Fibroblast of pulmonary artery (primary cell): ENCODE measurements at places on chromosomes 16 and 17.
A peak's percentile ranks its signal among the peaks of the same experiment; 100 is the strongest.

DNA sequence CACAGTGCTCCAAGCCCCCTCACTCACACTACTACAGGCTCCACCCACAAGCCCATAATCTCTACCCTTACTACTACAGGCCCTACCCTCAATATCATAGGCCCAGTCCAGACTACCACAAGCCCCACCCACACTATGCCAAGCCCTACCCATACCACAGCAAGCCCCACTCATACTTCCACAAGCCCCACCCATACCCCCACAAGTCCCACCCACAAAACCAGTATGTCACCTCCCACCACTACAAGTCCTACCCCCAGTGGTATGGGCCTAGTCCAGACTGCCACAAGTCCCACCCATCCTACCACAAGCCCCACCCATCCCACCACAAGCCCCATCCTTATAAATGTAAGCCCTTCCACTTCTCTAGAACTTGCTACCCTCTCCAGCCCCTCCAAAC lies 13.8 kb downstream of the RIPOR1 start:
- DNase-seq, result peak; percentile 79

GRCh38 chr16:57846078-57846697 lies 43.9 kb upstream of the KIFC3 start:
- DNase-seq, result no peak

DNA sequence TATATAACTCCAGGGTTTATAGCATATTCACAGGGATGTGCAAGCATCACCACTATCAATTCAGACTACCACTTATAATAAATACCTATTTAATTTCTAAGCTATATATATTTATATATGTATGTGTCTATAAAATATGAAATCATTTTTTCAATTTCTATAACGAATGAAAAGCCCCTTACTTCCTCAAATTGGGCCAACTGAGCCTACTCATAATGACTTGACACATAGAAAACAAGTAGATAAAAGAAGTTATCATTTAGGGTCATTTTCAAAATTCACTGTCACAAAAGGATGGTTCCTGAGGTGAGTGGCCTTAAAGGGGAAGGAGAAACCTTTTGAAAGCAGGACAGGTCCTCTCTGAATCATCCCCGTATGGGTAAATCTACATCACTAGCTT lies 114.1 kb downstream of the ADCY9 start:
- no peak for DNase-seq

- no peak for DNase-seq
Observed at GRCh38 chr17:72496461-72496860, 375.6 kb downstream of the SOX9 start.

GRCh38 chr17:17849147-17849820 lies 12.5 kb upstream of the SREBF1 start:
- DNase-seq, result peak; percentile 41

DNA sequence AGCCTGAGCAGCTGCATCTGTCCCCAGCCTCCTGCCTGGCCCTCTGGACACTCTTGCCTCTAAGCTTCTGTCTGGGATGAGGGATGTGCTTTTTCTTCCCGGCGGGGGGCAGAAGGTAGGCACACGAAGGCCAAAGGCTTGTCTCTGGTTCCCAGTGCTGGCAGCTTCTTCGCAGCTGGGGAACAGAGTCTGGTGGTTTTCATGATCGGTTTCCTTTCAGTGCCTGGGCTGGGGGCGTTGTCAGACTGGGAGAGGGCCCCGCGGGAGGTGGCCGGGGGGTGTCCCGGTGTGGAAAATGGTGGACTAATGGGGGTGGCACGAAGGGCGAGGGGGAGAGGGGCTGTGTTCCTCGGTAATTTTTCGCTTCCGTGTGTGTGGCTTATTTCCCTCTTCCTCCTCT lies 988 bp downstream of the RAP1GAP2 start:
- DNase-seq, result no peak

- DNase-seq, result no peak
Observed at GRCh38 chr16:86918637-86919036, 340.3 kb downstream of the FOXL1 start.

- no peak for DNase-seq
Observed at GRCh38 chr17:75587675-75588595, at the start of gene MYO15B. TSS of gene MYO15B (plus strand) at chr17:75587800. CDS start at chr17:75588058, 258 bp downstream.

GRCh38 chr16:81745704-81746558 lies 33.2 kb upstream of the PLCG2 start:
- DNase-seq, result peak; percentile 58

DNA sequence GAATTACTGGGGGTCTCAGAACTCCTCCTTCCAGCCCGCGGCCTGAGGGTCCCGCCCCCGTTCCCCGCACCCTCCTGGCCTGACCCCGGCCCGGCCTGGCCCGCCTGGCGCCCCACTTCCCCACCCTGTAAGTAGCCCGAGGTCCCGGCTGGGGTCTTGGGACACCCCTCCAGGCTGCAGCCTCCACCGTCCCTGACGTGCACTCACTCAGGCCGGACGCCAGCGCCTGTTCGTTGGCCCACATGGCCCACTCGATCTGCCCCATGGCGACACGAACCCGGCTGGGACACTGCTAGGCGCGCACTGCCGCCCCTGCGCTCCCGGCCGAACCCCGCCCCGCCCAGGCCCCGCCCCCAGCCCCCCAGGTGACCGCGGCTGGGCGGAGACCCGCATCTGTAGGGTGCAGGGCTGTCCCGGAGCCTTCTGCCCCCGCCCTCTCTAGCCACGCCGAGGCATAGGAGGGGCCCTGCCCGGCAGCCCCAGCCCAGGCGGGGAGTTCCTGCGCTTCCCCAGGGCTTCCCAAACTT lies at the start of gene CYBA:
CYBA (minus strand) TSS at position 305 of the 527 bp plus-strand sequence; CDS start at position 265, 40 bp downstream.
- peak; percentile 41 for DNase-seq

DNA sequence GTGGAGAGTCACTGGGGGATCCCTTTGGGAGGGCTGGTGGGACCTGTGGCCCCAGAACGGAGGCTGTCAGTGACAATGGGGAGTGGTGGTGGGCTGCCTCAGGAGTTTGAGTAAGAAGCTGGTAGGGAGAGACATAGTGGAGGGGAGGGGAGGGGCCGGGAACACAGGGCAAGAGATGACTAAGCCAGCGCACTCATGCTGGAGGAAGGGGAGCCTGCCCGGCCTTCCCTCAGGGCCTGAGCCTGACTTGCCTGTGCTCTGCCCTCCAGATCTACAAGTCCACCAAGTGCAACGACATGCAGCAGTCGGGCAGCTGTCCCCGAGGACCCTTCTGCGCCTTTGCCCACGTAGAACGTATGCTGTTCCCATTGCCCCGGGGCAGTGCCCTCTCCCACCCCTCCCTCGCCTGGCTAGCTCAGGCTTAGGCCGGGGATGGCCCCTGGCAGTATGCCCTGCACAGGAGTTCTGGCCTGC lies 29.3 kb downstream of the UNC13D start:
- DNase-seq, result peak; percentile 64

DNA sequence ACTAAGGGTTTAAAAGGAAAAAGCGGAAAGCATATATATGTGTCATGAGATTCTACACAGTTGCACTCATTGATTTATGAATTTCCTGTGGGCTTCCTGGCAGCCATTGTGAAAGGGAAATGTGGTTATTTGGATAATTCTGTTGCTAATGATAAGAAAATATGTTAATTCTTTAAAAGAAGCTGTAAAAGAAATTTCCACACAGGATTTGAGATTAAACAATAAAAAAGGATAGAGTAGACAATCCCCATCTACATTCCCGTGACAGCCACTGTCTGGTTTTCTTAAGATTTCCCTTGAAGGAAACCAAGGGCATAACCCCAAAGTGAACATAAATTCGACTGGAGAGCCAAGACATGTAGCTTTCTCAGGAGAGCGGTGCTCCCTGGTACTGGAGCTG lies 397.5 kb downstream of the CPPED1 start:
- DNase-seq, result no peak

- DNase-seq, result no peak
Observed at GRCh38 chr17:79484600-79485418, 126.0 kb downstream of the RBFOX3 start.

GRCh38 chr17:79899584-79899983 lies 60.3 kb upstream of the CBX4 start:
- DNase-seq, result no peak

GRCh38 chr17:8740486-8740885 lies 4.2 kb downstream of the CCDC42 start:
- no peak for DNase-seq

DNA sequence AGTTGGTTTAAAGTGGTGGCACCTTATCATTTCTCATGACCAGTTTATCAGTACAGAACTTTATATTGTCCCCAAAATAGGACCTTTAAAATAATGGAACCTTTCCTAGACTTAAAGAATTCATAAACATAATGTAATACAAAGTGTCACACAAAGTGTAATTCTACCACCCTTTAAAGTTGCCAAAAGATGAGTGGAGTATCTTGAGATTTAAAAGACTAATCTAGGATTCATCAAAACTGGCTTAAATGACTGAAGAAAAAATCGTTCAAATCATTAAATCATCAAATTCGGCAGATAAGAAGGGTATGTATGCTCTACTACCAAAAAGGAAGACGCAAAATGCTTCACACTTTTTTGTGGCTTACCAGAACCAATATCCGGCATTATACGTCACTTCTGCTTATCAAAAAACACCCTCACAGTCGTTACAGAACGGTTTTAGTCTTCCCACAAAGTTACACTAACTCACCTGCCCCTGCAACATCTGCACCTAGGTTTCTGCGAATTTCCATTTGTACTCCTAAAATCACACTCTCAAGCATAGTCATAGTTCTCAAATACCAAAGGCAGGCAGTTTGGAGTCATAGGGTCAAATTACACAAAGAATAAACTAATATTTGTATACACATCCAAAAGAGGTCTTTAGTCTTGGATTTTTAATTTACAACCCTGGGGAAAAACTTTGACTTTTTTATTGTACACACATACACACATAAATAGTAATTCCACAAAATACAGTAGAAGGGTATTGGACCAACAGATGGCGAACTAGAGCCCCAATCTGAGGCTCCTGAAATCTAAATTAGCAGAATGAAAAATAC lies 1.4 kb upstream of the KANSL1 start:
- DNase-seq, result peak; percentile 67

DNA sequence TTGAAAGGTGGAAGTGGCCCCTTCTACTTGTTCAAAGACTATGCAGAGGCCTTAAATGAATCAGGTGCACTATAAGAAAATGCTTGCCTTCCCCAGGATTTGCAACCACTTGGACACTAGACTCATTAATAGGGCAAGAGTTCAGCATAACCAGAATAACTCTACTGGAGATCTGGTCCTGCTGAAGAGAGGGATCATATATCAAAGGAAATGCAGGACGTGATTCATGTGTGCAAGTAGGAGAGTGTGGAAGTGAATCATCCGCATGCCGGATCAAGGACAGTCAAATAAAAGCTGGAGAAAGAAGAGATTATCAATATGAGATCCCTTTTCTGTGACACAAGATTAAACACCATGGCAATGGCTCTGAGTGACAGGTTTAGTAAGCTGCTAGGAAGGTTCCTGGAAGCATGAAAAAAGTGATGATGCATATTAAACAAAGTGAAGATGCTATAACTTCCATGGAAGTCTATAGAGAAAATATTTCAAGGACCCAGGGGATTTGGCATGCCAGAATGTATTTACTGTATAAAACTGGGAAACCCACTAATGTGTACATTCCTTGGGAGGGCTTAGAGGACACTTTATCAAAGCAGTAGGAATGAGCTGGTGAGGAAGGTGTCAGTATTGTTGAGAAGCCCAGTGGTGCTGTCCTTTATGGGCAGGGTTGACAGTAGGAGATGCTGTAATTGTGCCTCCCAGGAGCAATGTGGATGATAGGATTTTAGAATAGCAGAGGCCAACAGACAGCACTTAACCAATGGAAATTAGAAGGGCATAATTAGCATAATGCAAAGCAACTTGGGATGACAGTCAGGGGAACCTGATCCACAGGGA lies 133.1 kb downstream of the ABCA8 start:
- peak; percentile 85 for DNase-seq

GRCh38 chr16:56781528-56781961 lies 51.6 kb downstream of the NUP93 start:
- DNase-seq, result no peak

GRCh38 chr17:44827863-44828262 lies 2.2 kb downstream of the GJC1 start:
- no peak for DNase-seq

DNA sequence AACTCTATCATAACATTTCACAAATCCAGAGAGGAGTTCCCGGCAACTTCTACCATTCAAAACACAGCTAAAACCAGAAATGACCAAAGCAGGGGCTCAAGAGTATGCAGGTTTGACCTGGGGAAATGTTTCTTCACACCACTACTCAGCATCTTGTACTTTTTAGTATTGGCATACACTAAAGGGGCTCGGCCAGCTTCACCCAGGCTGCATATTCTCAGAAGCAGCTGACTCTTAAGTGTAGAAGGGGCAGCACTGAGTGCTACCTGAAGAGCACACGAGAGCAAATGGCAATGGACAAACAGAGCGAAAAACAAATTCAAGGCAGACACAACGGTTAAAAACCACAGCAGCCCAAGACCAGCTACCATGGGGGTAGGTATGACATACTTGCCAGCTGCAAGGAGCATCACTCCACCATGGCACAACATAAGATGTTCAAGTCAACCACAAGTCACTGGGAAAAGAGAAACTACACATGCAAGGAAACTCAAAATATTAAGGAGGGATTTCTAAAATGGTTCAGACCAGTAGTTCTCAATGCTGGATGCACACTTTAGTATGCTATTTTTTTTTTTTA lies 34.4 kb downstream of the N4BP1 start:
- DNase-seq, result no peak

- peak; percentile 92 for DNase-seq
Observed at GRCh38 chr16:71360378-71360777, 1.9 kb downstream of the CALB2 start.

DNA sequence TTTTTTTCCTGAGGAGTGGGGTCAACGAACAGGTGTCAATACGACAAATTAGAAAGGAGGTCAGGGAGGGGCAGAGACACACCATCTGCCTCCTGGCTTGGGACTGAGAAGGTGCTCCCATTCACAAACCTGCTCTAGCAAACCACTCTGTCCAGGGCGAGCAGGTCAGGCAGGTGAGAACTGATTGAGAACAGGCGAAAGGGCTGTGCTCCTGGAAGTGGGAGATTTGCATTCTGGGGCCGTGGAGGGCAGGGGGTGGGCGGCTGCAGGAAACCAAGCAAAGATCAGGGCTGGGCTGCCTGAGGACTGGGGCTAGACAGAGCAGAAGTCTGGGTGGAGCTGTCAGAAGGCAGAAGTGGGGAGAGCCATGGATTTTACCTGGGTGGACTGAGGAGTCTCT lies 98.9 kb upstream of the NLRP1 start:
- no peak for DNase-seq

GRCh38 chr17:48520631-48521079 lies 10.2 kb downstream of the HOXB1 start:
- DNase-seq, result no peak

DNA sequence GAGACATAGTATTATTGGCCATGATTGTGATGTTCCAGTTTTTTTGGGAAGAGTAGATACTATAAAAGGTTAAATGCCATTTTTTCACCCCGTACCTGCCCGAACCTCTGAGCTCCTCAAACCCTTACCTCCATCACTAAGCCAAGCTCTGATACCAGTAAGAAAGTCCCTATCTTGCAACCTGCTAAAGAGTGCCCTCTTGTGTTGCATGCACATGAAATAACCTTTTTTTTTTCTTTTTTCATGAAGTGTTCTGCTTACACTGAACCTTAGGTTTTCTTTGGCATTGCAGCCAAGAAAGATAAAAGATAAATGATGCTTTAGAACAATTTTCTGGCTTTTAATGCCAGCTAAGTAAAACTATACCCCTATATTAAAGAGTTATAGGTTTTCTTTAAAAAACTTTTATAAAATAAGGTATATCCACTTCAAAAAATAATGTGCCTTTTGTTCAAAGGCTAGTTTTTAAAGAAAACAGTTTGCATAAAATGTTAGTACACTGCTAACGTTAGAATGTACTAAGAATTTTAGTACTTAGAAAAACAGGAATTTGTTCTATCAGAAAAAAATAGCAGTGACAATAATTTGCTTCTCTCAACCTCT lies 295.3 kb upstream of the PMFBP1 start:
- peak; percentile 78 for DNase-seq
